NCI-H1930 (cell line): ENCODE measurements at places on chromosomes 12 and 14.

DNA sequence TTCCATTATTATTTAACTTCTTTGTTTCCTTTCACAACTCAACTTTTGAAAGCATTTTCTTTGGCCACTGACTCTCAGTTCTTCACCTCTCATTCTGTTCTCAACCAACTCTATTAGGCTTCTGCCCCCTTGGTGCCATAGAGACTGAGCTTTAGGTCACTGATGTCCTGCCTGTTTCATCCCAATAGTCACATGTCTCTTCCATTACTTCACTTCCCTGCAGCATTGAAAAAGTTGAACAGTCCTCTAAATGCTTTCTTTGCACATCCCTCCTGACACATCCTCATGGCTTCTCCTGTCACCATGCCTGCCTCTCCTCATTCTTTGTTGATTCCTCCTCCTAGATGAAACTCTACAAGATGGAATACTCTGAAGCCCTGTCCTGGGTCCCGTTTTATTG, 2.7 kb downstream of the CLEC12A start:
- no peak for DNase-seq

DNA sequence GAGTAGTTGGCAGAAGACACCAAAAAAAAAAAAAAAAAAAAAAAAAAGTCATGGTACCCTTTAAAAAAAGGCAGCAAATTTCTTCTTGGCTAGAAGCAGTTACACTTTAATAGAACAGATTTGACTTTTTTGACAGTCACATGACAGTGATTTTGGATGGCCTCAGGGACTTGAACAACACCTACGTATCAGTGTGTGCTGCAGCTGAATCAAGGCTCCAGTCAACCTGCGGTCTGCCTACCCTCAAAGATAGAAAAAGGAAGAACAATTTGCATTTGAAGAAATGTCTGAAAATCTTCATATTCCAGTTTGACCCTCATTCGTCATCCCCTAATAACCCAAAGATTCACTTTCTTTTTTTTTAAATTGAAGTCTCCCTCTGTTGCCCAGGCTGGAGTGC, 53.9 kb downstream of the MDM2 start:
- no peak for DNase-seq

GRCh38 chr12:68962877-68963855, 30.2 kb upstream of the CPM start:
- DNase-seq: no peak

GRCh38 chr12:88448337-88448915, 131.8 kb downstream of the KITLG start:
- peak; percentile 59 for DNase-seq

- no peak for DNase-seq
Observed at GRCh38 chr14:59195912-59196311, 7.4 kb downstream of the DAAM1 start.

- DNase-seq: no peak
Observed at GRCh38 chr12:58728397-58728796, 191.9 kb downstream of the LRIG3 start.

GRCh38 chr14:100540926-100541620, 46.1 kb downstream of the BEGAIN start:
- no peak for DNase-seq

DNA sequence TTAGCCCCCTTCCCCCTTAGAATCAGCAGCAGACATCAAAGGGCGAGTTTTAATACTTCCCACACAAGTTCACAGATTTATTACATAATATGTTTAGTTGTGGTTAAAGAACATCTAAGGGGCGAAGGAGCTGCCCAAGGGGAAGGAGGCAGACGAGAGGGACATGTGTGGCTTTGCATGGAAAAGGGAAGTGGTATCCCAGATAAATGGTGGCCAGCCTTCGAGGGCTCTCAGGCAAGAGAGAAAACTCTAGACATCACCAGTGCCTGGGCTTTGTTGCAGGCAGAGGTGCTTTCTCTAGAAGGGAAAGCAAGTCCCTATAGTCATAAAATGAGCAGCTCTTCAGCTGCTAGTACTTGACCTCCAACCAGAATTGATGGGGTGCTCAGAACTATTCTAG, 121.2 kb downstream of the CACNA1C start:
- DNase-seq: no peak
